ENCODE measurements at places on chromosomes 12 and 14.

DNA sequence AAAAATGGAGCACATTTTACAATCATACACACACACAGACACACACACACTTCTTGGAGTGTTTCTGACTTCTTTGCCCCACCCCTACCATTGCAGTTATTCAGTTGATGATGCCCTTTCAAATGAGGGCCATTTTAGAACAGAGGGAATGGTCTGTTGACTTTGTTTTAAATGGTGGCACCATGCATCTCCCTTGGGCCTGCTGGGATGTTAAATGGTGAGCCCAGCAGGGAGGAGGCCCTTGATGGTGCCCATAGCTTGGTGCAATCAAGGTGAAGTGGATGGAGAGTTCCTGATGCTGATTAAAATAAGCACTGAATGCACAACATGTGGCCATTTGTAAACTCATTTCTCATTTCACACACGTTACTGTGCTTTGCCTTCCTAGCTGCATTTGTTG, 13.3 kb downstream of the C12orf75 start:
- no peak for DNase-seq

- DNase-seq: no peak
These were observed 20.6 kb upstream of the PCNX1 start for GRCh38 chr14:70886421-70887206.

DNA sequence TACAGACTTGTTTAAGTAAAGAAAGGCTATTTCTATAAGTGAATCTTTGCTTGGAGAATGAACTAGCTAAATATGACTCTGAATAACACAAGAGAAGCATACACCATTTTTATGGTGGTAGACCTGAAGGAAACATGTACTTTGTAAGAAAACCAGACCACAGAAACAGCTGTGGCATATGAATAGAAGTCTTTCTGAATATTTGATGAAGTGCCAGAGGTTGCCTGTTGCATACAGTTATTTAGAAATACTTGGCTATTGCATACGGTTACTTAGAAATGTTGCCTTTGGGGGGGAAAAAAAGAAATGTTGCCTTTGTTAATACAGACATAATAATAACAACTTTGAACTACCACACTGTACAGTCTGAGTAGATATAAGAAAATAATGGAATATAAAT, 16.8 kb upstream of the LEMD3 start:
- DNase-seq: no peak

DNA sequence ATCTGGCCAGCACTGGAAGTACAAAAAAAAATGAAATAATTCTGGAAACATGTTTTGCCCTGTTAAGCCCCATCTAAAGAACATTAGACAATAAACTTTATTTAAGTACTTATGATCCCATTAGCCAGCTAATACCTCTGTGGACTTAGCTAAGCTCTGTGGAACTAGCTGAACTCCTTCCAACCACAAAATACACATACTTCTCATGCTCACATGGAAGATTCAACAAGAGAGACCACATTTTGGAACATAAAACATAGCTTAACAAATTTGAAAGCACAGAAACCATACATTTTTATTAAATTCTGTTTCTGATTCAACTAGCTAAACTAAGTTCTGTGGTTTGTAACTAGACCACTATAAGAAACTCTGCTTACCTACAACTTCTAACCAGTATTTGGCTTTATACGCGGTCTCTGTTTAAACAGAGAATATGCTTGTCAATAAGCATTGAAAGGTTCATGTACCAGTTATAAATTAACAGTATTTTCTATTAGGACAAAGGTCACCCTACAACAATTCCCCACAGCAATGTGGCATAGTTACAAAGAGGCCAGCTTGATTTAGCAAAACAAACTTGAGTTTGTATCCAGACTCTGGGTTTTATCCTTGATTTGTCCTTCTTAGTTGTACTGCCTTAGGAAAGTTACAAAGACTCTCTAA, 300.1 kb downstream of the C12orf50 start:
- DNase-seq: no peak

DNA sequence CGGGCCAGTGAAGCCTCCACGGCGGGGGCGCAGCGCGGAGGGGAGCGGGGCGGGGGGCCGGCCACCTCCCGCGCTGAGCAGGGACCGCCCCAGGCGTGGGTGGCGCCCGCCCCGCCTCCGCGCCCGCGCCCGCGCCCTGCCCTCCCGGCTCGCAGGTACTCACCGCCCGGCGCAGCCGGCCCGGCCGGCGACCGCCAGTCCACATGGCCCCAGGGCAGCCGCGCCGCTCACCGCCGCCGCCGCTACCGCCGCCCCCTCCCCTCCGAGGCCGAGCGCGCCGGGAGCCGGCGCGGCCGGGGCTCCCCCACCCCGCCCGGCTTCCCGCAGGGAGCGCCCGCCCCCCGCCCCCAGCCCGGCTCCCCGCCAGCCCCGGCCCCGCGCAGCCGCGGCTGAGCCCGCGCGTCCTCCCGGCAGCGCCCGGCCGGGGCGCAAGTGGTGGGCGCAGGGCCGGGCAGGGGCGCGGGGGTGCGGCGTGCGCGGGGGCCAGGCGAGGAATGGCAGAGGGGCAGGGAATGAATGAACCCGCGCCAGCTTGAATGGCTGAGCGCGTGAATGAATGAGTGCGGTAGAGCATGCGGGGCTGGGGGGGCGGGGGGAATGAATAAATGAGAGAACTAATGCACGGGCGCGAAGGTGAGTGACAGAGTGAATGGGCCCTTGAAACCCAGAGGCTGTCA, at the start of gene BEGAIN:
Gene BEGAIN, minus strand, starts transcription at position 332 of the 677 bp plus-strand sequence. Its CDS starts 127 bp downstream, at position 205.
- no peak for DNase-seq

DNA sequence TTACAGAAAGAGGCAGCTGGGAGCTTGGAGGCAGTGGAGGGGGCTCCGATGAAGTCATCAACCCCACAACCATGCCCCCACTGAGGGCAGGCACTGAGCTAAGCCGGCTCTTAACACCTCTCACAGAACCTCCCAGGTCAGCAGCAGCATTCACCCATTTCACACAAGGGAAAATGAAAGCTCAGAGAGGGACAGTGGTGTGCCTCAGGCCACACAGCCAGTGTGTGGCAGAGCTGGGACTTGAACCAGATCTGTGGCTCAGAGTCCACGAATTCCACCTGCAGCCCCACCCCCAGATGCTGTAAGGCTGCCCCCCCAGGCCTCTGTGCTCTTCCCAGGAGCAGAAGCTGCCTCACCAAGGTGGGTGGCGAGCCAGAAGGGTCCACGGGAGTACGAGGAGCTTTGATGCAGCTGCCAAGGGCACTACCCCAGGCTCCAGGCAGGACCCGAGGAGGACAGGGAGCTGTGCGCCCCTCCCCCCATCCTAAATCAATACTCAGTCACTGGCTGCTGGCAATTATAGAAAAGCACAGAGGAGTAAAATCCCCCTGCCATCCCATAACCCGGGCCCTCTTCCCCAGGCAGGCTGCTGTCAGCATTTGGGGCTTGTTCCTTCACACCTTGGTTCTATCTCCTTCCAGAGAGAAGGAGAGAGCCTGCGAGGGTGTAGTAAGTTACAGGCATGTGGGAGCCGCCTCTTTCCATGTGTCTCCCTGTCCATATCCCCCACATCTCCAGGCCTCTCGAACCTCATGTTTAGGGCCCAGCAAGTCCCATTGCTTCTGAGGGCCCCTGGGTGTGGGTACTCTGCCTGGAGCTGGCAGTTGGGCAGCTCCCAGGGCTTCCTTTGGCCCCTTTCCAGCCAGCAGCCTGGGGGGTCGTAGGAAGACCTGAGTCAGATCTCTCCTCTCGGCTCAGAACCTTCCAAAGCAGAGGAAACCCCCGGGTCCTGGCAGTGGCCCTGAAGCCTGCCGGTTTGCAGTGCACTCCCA, 47.6 kb downstream of the FAM222A start:
- no peak for DNase-seq

DNA sequence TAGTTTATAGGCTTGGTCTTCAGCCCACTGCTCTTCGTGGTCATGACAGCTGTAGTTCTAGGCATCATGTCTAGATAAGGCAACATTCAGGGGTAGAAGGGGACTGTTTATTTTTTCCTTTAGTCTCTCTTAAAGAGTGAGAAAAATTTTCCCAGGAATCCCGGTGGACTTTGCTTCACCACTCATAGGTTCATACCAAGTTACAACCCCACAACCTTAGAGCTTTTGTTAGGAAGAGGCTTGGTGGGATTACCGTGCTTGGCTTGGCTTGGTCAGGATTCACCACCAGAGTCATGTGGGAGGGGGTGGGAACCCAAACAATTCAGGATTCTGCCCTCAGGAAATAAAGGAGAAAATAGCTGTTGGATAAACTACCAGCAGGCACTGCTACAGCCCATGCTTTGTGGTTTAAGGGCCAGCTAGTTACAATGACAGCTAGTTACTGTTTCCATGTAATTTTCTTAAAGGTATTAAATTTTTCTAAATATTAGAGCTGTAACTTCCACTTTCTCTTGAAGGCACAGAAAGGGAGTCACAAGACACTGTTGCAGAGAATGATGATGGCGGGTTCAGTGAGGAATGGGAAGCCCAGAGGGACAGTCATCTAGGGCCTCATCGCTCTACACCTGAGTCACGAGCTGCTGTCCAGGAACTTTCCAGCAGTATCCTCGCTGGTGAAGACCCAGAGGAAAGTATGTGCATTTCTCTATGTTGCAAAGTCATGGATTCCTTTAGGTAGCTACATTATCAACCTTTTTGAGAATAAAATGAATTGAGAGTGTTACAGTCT, 25.9 kb upstream of the PAPLN start:
- no peak for DNase-seq

- no peak for DNase-seq
These were observed 2.1 kb downstream of the TINF2 start for GRCh38 chr14:24240110-24240918.

- DNase-seq: no peak
These were observed 1.4 kb downstream of the MEG3 start for GRCh38 chr14:100827101-100828021.

GRCh38 chr12:132285991-132286681, 43.3 kb downstream of the GALNT9 start:
- DNase-seq: peak; percentile 61

All from hepatic stellate cell (primary cell).